T-helper 22 cell (primary cell): ENCODE measurements at places on chromosomes 1 and 21.

DNA sequence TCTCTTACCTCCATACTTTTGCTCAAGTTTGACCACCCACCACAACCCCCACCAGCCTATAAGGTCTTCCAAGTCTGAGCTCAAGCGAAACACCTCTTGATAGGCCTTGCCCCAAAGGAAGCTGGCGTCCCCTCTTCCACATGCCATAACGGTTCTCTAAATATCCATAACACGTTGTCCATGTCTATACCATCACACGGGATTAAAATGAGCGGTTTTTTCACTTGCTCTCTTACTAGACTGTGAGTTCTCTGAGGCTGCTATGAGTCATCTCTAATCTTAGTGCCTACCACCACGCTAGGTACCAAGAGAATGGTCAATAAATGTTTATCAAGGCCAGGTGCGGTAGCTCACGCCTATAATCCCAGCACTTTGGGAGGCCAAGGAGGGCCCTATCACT, 41.0 kb downstream of the WASF2 start:
- DNase-seq = no peak

DNA sequence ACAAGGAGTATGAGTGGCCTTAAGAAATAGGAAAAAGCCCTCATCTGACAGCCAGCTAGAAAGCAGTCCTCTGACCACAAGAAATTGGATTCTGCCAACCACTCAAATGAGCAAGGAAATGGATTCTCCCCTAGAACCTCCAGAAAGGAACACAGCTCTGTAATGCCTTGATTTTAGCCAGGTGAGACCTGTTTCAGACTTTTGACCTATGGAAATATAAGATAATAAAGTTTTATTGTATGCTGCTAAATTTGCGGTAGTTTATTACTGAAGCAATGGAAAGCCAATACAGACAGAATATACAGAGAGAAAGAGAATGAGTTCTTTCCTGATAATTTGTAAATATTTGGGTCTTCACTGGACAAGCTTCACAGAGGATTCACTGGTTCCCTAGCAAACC, 28.8 kb upstream of the SELE start:
- DNase-seq = no peak

- DNase-seq = no peak
These were observed 39.1 kb upstream of the ENAH start for GRCh38 chr1:225691861-225692516.

DNA sequence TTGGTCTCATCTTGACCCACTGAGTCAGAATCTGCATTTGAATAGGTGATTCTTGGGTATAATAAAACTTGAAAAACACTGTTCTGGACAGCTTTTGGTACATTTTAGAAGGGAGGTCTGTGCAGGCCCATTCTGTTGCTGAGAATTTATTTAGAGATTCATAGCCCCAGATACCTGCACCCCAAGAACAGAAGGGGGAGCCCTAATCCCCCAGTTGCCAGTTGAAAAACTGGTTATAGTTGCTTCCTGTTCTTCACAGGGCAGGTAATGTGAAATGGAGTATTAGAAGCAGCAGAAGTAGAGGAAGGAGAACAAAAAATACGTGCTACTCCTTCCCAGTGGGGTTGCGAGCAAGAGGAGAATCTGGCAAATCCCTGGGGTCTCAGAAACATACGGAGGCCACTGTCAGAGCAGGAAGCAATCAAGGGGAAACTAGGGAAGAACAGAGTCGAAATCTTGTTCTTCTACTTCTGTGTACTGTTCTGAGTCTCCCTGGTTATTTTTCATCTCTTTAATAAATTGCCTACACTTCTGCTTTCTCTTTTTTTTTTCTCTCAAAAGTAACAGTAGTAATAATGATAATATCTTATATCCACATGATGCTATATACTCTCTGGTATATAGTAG, 4.6 kb upstream of the CLCA2 start:
- DNase-seq = no peak

- DNase-seq = no peak
These were observed 656 bp downstream of the KNCN start for GRCh38 chr1:46550751-46551231.
